Left ventricle myocardium inferior (tissue), 1 donor: ENCODE measurements at places on chromosomes 6 and 20. TPM values are rescaled to one million over a fixed set of nuclear protein-coding genes. Genes with fewer than 3 reads are reported as not detected.

DNA sequence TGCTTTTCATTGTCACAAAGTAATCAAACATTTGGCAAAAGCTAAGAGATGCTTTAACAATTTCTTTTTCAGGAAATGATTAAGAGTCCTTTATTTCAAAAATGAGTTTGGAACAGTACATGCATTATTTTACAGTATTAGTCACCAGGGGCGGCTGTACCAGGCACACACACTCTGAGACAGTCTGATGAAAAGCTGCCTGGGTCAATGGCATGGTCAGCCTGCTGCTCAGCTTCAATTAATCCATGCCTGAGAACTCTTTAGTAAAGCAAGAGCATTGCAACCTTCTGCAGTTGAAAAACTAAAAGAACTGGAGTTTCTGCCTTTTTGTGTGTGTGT is 105.5 kb downstream of the TULP4 start:
- DNase-seq = no peak
- H3K27me3 ChIP-seq = no peaks in the 10 kb centered on the region
- H3K27ac ChIP-seq = no peak overlapping the region
- peaks cover 8% of the 10 kb centered on the region for H3K4me1 ChIP-seq

The LY6G6D gene
- not detected for total RNA-seq

GRCh38 chr6:85594197-85594930 is 706 bp upstream of the SNX14 start:
- peak overlapping the region; percentile 99 for H3K27ac ChIP-seq
- no peak for DNase-seq
- H3K27me3 ChIP-seq = no peaks in the 10 kb centered on the region
- peak overlapping the region; percentile 93 for H3K4me3 ChIP-seq

DNA sequence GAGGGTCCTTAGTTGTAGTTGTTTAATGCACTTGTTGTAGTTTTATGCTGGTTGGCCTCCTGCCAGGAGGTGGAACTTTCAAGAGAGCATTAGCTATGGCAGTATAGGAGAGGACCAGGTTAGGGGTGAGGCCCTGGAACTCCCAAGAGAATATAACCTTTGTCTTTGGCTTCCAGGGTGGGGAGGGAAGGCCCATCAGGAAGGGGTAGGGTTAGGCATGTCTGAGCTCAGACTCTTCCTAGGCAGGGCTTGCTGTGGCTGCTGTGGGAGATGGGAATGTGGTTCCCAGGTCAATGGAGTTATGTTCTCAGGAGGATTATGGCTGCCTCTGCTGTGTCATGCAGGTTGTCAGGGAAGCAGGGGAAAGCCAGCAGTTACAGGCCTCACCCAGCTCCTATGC is 20.0 kb upstream of the GABRR1 start:
- no peak overlapping the region for H3K4me3 ChIP-seq
- no peaks in the 10 kb centered on the region for H3K36me3 ChIP-seq
- no peak overlapping the region for H3K27ac ChIP-seq
- peaks cover 9% of the 10 kb centered on the region for H3K27me3 ChIP-seq
- no peak for DNase-seq

DNA sequence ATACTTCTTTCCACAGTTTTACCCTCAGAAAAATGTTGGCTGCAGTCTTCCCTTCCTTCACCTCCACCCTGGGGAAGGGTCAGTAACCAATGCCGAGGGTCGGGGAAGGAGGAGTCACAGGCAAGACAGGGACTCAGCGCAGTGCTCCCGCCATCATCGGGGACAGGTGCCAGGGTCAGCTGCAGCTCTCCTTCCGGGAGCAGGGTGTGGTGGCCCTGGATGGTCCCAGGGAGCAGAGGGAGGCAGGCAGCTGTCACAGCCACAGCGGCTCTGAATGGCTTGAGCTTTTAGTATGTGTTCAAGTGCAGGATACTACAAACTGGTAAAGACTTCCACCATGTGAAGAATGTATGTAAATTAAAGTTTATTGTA is 26.0 kb upstream of the PI16 start:
- H3K4me1 ChIP-seq = peaks cover 37% of the 10 kb centered on the region
- H3K27ac ChIP-seq = peak overlapping the region; percentile 71
- no peak for DNase-seq
- no peak overlapping the region for H3K4me3 ChIP-seq

- H3K27ac ChIP-seq = no peak overlapping the region
- H3K4me1 ChIP-seq = no peaks in the 10 kb centered on the region
- DNase-seq = no peak
- no peaks in the 10 kb centered on the region for H3K27me3 ChIP-seq
Measured at GRCh38 chr20:43541214-43541613, 17.6 kb upstream of the SGK2 start.

DNA sequence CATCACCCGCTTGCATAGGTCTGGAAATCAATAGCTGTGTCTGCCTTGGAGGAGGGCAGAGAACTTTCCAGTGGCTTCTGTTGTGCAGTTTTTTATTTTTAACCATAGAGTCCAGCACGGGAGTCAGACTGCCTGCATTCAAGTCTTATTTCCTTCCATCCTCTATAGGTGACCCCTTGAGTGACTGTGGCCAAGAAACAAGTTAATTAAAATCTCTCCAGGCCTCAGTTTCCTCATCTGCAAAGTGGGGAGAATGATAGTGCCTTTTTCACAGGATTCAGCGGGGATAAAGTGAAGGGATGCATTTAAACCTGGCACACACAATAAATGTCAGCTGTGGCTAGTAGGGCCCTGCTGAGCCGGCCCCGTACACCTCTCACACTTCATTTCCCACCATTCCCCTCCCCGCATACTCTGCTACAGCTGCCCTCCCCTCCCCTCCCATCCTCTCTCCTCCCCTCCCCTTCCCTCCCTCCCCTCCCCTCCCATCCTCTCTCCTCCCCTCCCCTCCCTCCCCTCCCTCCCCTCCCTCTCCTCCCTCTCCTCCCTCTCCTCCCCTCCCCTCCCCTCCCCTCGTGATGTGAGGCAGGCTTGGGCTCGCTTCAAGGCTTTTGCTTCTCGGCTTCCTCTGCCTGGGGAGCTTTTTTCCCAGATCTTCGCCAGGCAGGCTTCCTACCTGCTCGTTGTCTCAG is 150.5 kb downstream of the TFAP2C start:
- DNase-seq = no peak
- H3K4me1 ChIP-seq = peaks cover 6% of the 10 kb centered on the region
- H3K4me3 ChIP-seq = no peak overlapping the region
- no peak overlapping the region for H3K27ac ChIP-seq

The TRIM26 gene
- total RNA-seq = 19.9 TPM

GRCh38 chr6:137867685-137868509 is 838 bp downstream of the TNFAIP3 start:
- peaks cover 10% of the 10 kb centered on the region for H3K36me3 ChIP-seq
- peak overlapping the region; percentile 93 for H3K27ac ChIP-seq
- peak overlapping the region; percentile 100 for H3K4me3 ChIP-seq
- DNase-seq = peak; percentile 18
- H3K4me1 ChIP-seq = peaks cover 68% of the 10 kb centered on the region

The FAM217A gene
- not detected for total RNA-seq
